ENCODE measurements at places on chromosomes 16 and 17. TPM values are rescaled to one million over a fixed set of nuclear protein-coding genes. Genes with fewer than 3 reads are reported as not detected.

GRCh38 chr16:66878067-66878466 is 2.2 kb upstream of the PDP2 start:
- no peak for DNase-seq

DNA sequence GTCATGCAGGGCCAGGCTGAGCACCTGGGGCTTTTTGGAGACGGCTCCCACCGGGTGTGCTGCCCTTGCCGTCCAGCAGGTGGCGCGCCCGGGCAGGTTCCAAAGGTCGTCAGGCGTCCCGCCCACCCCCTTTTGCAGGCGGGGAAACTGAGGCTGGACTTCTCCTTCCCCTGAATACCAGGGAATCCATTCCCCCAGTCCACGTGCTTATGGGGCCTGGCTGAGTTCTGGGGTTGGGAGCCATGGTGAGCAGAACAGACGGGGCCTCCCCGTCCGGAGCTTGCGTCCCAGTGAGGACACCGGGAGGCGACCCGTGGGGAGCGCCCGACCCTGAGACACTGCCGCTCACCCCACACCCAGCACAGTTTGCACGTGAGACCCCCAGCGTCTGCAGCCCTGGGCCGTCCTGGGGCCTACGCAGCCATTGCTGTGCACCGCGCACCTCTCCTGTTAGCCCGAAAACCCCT is 51.8 kb upstream of the JPH3 start:
- DNase-seq, result no peak

DNA sequence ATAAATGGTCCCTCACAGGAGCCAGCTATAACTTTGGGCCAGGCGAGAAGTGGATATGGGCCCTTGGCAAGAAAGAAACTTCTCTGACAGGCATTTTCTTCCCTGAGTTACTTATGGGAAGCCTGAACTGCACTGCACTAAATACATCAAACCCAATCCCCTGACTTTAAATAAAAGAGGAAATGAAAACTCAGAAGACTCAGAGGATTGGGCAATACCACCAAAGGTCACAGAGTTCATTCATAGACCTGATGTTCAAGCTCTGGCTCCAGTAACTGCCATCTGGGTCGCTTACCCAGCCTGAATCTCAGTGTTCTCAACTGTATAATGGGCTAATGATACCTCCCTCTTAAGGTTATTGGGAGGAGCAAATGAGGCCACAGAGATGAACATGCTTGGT is 815 bp downstream of the KRT35 start:
- DNase-seq, result no peak

- DNase-seq, result no peak
Measured at GRCh38 chr17:74680213-74680612, 32.5 kb downstream of the CD300LF start.

- DNase-seq, result no peak
Measured at GRCh38 chr17:80804466-80804865, 187.2 kb upstream of the CHMP6 start.

GRCh38 chr17:48451489-48451888 is 21.5 kb upstream of the SKAP1 start:
- no peak for DNase-seq

GRCh38 chr17:79396696-79397095 is 214.2 kb downstream of the RBFOX3 start:
- DNase-seq, result no peak

DNA sequence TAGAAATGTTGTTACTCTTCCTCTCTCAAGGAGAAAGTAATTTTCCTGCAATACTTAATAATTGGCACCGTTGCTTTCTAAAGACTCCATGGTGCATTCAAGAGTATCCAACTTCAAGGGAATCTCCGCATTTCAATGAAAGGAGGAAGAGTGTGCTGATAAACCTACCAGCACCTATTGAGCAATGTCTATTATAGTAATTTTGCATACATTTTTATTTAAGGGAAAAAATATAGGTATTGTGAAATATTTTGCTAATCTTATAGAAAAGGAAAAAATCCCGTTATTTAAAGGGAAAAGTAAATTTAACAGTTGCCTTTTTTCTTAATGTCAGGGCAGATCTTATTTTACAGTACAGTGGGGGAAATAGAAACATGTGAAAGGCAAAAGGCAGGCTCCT is 1.1 kb upstream of the TMEM106A start:
- no peak for DNase-seq

DNA sequence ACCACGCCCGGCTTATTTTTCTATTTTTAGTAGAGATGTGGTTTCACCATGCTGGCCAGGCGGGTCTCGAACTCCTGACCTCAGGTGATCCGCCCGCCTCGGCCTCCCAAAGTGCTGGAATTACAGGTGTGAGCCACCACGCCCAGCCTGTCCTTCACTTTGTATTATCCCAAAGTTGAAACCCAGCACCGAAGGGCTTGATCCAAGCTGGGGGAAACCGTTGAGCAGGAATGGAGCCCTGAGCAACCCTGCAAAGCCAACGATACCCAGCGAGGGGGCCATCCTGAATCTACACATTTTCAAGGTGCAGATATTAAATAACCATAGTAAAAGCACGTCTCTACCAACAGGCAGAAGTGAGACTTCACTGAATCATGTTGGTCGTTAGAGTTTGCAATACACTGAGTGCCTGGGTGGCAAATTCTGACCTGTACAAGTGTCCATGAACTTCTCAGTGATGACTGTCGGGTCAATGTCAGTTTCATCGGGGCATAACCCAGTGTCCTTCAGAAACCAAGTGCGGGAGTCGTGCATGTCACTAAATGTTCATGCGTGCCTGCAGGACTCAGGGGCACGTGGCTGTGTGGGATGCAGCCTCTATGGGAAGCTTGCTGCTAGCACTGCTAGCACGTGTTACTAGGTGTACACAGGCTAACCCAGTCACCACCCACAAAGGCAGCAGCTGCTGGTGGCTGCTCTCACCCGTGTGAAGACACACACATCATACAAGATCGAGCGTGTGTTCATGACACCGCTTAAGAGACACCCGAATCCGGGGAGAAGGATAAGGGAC is 10.5 kb upstream of the RBFOX3 start:
- peak; percentile 16 for DNase-seq

The COL1A1 gene
- total RNA-seq, result 3,780 TPM

All from mesothelial cell of epicardium (in vitro differentiated cells).